ENCODE measurements at places on chromosomes 3 and 15.

GRCh38 chr15:74451861-74452835 is 8.8 kb downstream of the UBL7 start:
- no peak for DNase-seq

GRCh38 chr3:126931806-126932187 is 51.1 kb upstream of the PLXNA1 start:
- DNase-seq, result no peak

GRCh38 chr3:61560517-61561373 is 626 bp upstream of the PTPRG start:
- DNase-seq, result no peak

- no peak for DNase-seq
Measured at GRCh38 chr15:79922512-79923078, 25.8 kb upstream of the MTHFS start.

Measured in esophagus squamous epithelium (tissue), 5 donors.